ENCODE measurements at places on chromosomes 7 and 10.

DNA sequence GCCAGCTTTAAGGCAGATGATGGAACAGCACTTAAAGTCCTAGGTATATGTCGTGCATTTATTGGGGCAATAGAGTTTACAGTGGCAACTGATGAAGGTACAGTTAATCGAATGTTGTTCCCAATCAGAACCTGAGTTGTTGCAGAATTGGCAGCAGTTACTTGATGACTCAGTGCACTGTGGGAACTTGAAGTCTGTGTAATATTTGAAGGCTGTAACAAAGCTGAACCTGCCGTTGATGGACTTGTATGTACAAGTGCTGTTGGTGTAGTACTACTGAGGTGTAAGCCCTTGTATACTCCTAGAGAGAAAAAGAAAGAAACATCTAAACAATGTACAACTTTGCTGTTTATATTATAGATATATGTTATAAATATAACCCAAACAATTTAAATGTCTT, 75.3 kb downstream of the EPC1 start:
- no peak for DNase-seq

- DNase-seq = no peak
Measured at GRCh38 chr10:47058032-47058702, 146.9 kb downstream of the PTPN20 start.

- DNase-seq = no peak
Measured at GRCh38 chr10:7529638-7530037, 118.8 kb upstream of the SFMBT2 start.

GRCh38 chr10:93873420-93874115, 20.2 kb upstream of the SLC35G1 start:
- no peak for DNase-seq

- no peak for DNase-seq
Measured at GRCh38 chr10:123402021-123402420, 247.8 kb downstream of the BUB3 start.

DNA sequence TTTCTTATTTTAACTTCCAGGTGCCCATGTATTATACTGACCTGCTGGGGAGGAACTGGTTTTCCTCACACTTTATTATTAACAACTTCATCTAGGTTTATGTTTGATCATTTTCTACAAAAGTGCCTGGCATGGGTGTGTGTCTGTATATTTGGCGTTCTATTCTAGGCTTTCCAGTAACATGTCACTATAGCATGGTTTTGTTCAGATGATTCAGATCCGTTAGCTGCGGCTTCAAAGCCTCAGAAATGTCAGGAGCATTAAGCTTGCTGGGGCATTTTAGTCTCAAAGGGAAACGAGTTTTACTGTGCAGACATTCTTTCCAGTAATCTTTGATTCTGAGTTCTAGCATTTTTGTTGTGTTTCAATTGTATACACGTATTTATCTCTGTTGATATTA, 2.3 kb downstream of the INPP5A start:
- no peak for DNase-seq

DNA sequence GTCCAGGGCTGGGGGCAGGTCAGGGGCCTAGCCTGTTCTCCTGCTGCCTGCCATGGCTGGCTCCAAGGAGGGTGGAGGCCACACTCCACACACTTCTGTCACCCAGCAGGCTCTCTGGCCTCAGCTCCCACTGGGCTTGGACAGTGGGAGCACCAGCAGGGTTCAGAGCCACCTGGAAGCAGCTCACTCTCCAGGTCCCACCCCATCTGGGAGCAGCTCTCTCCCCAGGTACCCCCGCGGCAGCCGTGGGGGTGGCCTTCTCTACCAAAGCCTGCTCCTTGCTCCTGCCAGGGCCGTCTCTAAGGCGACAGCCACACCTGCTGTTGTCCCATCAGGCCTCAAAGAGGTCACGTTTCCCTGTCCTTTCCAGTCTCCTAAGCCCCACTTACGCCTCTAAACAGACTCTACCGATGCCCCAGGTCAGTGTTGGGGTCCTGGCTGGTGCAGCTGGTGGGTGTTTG, 142.5 kb upstream of the RET start:
- no peak for DNase-seq

DNA sequence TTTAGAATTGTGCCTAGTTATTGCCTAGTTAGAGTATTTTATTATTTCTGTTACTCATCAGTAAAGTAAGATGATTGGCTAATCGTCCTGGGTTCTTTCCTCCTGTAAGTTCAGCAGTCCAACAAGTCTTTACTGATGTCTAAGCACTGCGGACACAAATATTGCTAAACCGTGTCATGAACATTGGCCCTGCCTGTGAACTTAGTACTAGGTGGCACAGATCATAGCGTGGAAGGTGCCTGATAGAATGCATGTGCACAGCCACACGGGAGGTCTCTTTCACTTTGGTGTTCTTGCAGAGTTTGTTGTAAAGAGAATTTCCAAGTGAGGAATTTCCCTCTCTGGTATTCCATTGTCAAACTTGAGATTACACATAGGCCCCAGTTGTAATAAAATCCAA, 38.0 kb downstream of the RBM33 start:
- no peak for DNase-seq

GRCh38 chr10:126650161-126650560, 20.3 kb downstream of the C10orf90 start:
- DNase-seq = no peak

DNA sequence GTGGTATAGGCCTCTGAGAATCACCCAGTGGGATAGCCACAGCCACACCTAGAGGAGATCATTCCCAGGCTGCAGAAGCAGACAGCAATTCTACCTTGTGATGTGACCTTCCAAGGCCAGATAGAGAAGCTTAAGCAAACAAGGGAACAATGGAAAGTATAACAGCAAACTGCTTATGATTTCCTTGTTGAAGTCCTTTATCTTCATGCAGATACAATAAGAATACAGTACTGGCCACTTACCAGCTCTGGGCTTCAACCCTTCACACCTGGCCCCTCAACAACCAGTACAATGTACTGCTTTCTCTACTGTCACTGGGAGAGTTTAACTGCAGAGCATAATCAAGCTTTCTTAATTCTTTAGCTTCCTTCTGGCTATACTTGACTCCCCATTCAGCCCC, 22.6 kb upstream of the DDX50 start:
- no peak for DNase-seq

DNA sequence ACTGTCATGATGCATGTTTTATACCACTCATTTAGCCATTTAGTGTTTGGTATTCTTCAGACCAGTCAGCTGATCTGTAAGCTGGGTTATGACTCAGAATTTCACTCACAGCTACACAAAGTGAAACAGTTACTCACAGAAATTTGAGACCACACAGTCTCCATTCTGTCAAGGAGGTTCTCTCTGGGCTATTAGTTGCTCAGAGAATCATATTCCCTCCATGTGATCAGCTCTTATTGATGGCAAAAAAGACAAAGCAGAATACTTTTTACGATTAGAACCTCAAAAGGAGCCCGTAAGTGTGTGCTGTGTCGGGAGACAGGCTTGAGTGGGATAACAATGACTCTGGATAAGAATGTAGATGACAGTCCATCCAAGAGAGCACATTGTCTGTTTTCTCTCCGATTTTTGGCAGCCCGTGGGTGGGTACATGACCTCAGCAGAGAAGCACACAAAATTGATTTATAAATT, 277.6 kb upstream of the SORCS1 start:
- DNase-seq = no peak

DNA sequence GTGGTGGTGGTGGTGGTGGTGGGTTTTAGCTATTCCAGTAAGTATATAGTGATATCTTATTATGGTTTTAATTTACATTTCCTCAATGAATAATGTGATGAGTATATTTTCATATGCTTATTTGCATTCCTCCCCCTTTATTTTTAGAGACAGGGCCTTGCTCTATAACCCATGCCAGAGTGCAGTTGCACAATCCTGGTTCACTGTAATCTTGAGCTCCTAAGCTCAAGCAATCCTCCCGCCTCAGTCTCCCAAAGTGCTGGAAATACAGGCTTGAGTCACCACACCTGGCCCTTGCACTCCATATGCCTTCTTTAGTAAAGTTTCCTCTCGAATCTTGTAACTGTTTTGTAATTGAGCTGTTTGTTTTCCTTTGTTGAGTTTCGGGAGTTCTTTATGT, 577.7 kb upstream of the AUTS2 start:
- DNase-seq = no peak

DNA sequence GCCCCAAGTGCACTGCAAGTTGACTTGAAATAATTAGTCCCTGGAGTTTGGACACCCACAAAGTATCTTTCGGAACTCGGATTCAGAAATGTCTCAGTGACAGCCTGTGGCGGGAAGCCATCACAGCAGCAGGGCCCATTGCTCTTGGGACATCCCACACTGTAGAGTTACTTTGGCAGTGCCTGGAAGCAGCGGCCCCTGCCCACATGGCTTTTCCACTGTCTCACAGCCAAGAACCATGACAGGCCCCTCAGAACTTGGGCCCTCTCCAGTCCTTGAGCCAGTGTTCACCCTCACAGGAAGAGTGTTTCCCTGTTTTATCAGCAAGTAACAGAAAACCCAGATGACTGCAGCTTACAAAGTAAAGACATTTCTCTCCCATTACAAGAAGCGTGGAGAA, 477.0 kb upstream of the GALNT17 start:
- DNase-seq = no peak

GRCh38 chr7:17152721-17153120, 145.7 kb upstream of the AHR start:
- no peak for DNase-seq

DNA sequence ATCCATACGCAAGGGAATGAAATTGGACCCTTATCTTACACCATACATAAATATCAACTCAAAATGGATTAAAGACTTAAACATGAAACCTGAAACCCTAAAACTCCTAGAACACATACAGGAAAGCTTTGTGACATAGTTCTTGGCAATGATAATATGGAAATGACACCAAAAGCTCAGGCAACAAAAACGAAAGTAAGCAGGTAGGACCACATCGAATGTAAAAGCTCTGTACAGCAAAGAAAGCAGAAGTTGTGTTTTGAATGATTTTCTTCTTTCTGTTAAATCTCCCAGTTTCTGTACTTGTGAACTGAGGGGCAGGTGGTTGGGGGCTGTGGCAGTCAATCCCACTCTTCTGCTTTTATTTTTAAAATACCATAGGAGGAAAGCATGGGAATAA, 368.4 kb upstream of the PODXL start:
- no peak for DNase-seq

DNA sequence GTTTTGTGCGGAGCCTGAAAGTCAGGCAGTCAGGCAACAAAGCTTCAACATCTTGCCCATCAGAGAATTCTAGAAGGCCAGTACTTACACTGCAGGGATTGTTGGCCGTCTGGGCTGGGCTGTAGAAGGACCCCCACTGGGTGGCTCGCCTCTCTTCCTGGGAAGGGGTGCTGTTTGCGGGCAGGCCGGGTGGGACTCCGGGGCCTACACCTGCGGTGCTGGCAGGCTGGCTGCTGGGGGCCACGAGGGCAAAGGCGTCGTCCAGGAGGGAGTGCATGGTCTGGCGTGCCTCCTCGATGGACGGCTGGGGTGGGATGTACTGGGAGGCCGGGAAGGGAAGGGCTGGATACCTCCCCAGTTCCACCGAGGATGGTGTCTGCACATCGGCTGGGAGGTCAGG, 63.1 kb upstream of the ATP6V0A4 start:
- DNase-seq = no peak

DNA sequence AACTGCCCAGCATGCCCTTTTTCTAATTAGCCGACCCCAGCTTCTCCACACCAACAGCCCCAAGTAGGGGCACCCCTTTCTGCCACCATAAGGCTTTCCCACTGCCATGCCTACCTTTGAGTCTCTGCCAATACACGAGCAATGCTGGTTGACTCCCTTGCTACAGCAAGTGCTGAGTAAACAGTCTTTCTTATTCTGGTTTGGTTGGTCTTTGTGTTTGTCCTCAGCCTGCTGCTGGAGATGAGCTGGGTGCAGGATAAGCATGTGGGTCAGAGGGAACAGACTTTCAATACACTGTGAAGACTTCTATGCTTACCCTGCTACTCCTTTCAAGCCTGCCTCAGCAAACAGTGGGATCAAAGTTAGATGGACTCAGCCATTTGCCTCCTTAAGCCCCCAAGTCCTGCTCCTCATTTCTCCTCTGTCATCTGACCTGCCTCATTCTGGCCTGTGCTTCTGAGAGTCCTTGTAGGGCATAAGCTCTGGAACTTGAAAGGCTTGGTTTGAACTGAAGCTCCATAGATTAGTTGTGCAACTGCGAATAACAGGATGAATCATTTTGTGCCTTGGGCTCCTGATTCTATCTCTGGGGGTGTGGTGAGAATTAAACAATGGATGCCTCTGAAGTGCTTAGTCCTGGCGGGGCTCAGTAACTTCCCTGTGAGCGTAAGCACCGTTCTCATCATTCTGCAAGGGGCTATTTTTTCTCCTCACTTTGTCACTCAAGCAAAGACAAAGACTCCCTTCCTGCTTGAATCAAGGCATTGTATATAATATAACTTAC, 533.8 kb upstream of the DPP6 start:
- DNase-seq = no peak

All from stimulated activated CD4-positive, alpha-beta T cell treated with anti-CD3 and anti-CD28 coated beads, TNF-alpha, amount 100 ng/mL, for 1 hour (primary cell).